MCF 10A (cell line): ENCODE measurements at places on chromosomes 5 and 9.

DNA sequence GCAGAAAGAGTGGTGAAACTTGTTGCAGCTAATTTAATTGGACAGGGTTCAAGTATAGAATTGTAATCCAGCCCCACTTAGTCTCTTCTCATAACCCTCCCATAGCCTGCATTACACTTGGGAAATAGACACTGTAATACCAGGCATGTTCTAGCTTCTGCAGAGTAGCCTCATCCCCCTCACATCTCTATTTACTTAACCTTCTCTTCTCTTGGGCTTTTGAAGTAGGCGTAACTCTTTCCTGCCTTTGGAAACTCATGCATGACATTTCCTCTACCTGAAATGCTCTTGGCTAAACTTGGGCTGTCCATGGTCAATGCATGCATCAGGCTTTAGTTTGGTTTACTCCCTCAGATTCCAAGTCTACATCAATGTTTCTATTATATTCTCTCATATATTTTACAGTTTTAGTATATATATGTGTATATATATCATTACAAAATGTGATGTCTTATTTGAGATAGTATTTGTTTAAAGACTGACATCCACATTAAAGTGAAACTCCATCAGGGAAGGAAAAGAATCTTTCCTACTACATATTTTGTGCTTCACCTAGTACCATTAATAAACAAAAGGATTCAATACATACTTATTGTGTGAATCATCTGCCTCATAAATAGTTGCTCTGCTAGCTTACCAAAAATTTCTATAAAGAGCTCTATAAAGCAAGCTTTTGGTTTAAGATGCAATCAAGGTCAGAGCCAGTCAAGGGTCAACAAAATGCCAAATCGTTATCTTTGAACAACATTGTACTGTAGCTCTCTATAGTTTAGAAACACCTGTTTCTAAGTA lies 1158.0 kb downstream of the MAT2B start:
- no peak for DNase-seq
- H3K36me3 ChIP-seq: no peaks in the 10 kb centered on the region
- H3K4me1 ChIP-seq: peaks cover 6% of the 10 kb centered on the region
- no peak overlapping the region for H3K27ac ChIP-seq
- H3K27me3 ChIP-seq: no peaks in the 10 kb centered on the region

- no peaks in the 10 kb centered on the region for H3K27me3 ChIP-seq
- no peak overlapping the region for H3K27ac ChIP-seq
- H3K4me1 ChIP-seq: no peaks in the 10 kb centered on the region
- H3K36me3 ChIP-seq: peaks cover 6% of the 10 kb centered on the region
Measured at GRCh38 chr5:91409304-91409703, 26.2 kb upstream of the ARRDC3 start.

- H3K4me1 ChIP-seq: peaks cover 16% of the 10 kb centered on the region
- peak overlapping the region; percentile 66 for H3K27ac ChIP-seq
- no peaks in the 10 kb centered on the region for H3K27me3 ChIP-seq
- peak; percentile 74 for DNase-seq
- H3K4me3 ChIP-seq: peak overlapping the region; percentile 25
- H3K36me3 ChIP-seq: no peaks in the 10 kb centered on the region
Measured at GRCh38 chr9:22158927-22159346, 149.8 kb upstream of the CDKN2B start.

DNA sequence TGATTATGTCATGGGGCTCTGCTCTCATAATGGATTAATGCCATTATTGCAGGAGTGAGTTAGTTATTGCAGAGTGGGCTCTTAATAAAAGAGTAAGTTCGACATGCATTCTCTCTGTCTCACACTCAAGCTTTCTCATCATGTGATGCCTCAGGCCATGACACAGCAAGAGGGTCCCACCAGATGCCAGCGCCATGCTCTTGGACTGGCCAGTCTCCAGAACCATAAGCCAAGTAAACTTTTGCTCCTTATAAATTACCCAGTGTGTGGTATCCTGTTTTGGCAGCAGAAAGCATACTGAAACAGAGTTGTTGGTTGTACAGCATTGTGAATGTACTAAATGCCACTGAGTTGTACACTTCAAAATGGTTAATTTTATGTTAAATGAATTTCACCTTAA lies 138.1 kb downstream of the MYO10 start:
- no peaks in the 10 kb centered on the region for H3K27me3 ChIP-seq
- no peak for DNase-seq
- H3K36me3 ChIP-seq: no peaks in the 10 kb centered on the region
- H3K27ac ChIP-seq: peak overlapping the region; percentile 7
- H3K4me1 ChIP-seq: peaks cover 6% of the 10 kb centered on the region

GRCh38 chr5:137399911-137400310 lies 99.2 kb downstream of the SPOCK1 start:
- no peak overlapping the region for H3K4me3 ChIP-seq
- DNase-seq: no peak
- H3K27ac ChIP-seq: no peak overlapping the region
- H3K4me1 ChIP-seq: peaks cover 16% of the 10 kb centered on the region
- H3K36me3 ChIP-seq: no peaks in the 10 kb centered on the region

- no peaks in the 10 kb centered on the region for H3K27me3 ChIP-seq
- H3K4me3 ChIP-seq: no peak overlapping the region
- H3K36me3 ChIP-seq: no peaks in the 10 kb centered on the region
- no peak for DNase-seq
- no peak overlapping the region for H3K27ac ChIP-seq
Measured at GRCh38 chr5:179324760-179325295, 20.4 kb downstream of the ADAMTS2 start.

GRCh38 chr9:114484215-114484853 lies 20.9 kb downstream of the WHRN start:
- H3K4me3 ChIP-seq: peak overlapping the region; percentile 38
- peaks cover 22% of the 10 kb centered on the region for H3K4me1 ChIP-seq
- H3K36me3 ChIP-seq: no peaks in the 10 kb centered on the region
- DNase-seq: no peak

DNA sequence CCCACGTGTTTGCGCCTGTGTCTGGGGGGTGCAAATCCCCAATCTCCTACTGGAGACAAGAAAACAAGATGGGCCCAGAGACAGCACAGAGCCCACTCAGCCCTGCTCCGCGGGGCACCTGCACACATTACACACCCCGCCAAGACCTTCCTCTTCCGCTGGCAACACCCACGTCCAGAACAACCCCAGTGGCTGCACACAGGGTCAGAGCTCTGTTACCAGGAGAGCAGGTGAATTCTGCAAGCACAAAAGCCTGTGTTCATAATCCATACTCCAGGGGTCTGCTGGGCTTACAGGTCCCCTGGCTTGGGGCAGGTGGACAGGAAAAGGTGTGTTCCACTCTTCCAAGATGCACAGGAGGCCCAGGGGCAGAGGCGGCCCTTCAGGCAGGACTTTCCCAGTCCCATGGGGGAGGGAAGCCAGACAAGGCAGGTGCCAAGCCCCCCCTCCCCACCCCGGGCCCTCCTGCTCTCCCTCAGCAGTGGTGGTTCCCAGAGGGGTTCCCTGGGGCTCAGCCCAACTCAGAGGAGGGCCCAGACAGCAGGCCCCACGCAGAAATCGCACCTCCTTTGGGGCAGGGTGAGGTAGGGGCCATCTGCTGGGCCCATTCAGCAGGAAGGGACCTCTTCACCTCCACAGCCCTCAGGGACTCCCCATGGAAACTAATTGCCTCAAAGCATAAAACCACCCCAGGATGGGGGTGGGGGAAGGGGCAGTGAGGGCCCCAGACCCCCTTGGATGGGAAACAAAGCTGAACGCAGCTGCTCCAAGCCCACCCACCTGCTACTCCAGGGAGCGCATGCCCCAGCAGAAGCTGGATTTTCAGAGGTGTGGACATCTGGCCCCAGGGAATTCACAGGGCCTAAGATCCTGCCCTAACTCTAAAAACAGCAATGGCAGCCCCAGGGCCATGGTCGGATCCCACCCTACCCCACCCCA lies 105.3 kb downstream of the VAV2 start:
- H3K27me3 ChIP-seq: no peaks in the 10 kb centered on the region
- H3K27ac ChIP-seq: no peak overlapping the region
- H3K4me3 ChIP-seq: no peak overlapping the region
- no peak for DNase-seq

GRCh38 chr5:179269781-179270543 lies 75.3 kb downstream of the ADAMTS2 start:
- H3K27me3 ChIP-seq: no peaks in the 10 kb centered on the region
- no peak for DNase-seq
- peaks cover 4% of the 10 kb centered on the region for H3K36me3 ChIP-seq
- no peak overlapping the region for H3K27ac ChIP-seq
- no peak overlapping the region for H3K4me3 ChIP-seq

GRCh38 chr5:155884041-155884440 lies 442.9 kb upstream of the SGCD start:
- no peak for DNase-seq
- no peaks in the 10 kb centered on the region for H3K4me1 ChIP-seq
- no peaks in the 10 kb centered on the region for H3K36me3 ChIP-seq
- H3K27ac ChIP-seq: no peak overlapping the region

- no peak overlapping the region for H3K27ac ChIP-seq
- peaks cover 72% of the 10 kb centered on the region for H3K36me3 ChIP-seq
- no peak for DNase-seq
- no peaks in the 10 kb centered on the region for H3K4me1 ChIP-seq
Measured at GRCh38 chr9:93525476-93525875, 50.9 kb upstream of the PHF2 start.

DNA sequence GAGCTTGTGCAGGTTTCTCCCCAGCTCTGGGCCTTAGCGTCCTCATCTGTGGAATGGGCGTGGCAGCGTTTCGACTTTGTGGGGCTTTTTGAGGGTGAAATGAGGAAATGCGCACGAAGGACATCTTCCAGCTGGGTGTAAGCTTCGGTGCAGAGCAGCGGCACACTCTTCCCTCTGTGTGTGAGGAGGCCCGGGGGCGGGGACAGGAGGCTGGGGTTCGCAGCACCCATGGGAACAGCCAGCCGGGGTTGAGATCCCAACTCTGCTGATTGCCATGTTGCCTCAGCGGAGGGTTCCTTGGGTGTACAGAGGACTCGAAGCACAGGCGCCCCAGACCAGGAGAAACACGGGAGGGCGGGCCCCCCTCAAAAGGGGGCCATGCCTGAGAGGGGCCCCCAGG lies 265.6 kb downstream of the NSG2 start:
- peaks cover 45% of the 10 kb centered on the region for H3K27me3 ChIP-seq
- no peaks in the 10 kb centered on the region for H3K4me1 ChIP-seq
- DNase-seq: no peak
- H3K4me3 ChIP-seq: no peak overlapping the region
- H3K36me3 ChIP-seq: no peaks in the 10 kb centered on the region
- no peak overlapping the region for H3K27ac ChIP-seq

GRCh38 chr9:2479056-2479565 lies 142.5 kb upstream of the VLDLR start:
- no peak for DNase-seq
- H3K27me3 ChIP-seq: no peaks in the 10 kb centered on the region
- no peak overlapping the region for H3K4me3 ChIP-seq
- no peak overlapping the region for H3K27ac ChIP-seq
- H3K36me3 ChIP-seq: no peaks in the 10 kb centered on the region
- H3K4me1 ChIP-seq: no peaks in the 10 kb centered on the region

DNA sequence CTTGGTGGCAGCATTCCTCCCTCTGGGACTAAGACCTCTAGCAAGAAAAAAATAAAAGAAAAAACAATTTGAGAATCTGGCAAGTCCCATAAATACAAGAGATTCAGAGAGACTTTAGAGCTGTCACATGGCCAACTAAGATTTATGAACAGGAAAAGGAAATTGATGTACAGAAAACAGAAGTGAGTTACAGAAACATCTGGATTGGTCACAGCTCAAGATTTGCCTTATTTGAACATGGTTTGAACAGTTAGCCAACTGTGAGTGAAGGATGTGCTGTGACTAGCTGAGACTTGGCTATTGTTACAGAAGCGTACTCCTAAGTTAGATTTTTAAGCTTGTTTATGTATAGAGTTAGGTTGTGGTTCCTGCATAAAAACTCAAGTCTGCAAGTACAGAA lies 340.2 kb downstream of the SLCO4C1 start:
- H3K4me3 ChIP-seq: no peak overlapping the region
- no peaks in the 10 kb centered on the region for H3K36me3 ChIP-seq
- no peak for DNase-seq
- peaks cover 35% of the 10 kb centered on the region for H3K27me3 ChIP-seq
- no peak overlapping the region for H3K27ac ChIP-seq

GRCh38 chr9:89005323-89005722 lies 14.1 kb downstream of the S1PR3 start:
- H3K27me3 ChIP-seq: no peaks in the 10 kb centered on the region
- peaks cover 5% of the 10 kb centered on the region for H3K36me3 ChIP-seq
- peaks cover 13% of the 10 kb centered on the region for H3K4me1 ChIP-seq
- H3K4me3 ChIP-seq: no peak overlapping the region
- no peak for DNase-seq

DNA sequence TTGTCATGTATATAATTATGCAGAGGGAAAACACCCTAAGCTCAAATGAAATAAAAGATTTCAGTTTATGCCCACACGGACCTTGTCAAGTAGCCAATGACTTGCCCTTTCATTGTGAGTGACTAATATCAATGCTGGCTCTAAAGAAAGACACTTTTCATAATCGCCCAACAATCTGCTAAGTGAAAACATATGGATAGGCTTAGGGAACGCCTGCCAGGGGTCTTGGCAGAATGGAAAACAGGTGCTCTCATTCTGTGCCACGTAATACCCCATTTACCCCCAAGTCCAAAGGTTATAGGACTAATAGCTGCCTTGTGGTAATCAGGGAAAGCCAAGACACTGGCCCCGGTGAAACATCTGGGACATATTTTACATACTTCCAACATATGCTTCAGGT lies 157.7 kb downstream of the SLF1 start:
- H3K27me3 ChIP-seq: no peaks in the 10 kb centered on the region
- H3K4me3 ChIP-seq: no peak overlapping the region
- H3K27ac ChIP-seq: no peak overlapping the region
- no peaks in the 10 kb centered on the region for H3K36me3 ChIP-seq

- no peaks in the 10 kb centered on the region for H3K36me3 ChIP-seq
- H3K4me1 ChIP-seq: no peaks in the 10 kb centered on the region
- H3K27me3 ChIP-seq: peaks cover 45% of the 10 kb centered on the region
- DNase-seq: no peak
- no peak overlapping the region for H3K27ac ChIP-seq
Measured at GRCh38 chr9:1989500-1989899, 25.6 kb upstream of the SMARCA2 start.

DNA sequence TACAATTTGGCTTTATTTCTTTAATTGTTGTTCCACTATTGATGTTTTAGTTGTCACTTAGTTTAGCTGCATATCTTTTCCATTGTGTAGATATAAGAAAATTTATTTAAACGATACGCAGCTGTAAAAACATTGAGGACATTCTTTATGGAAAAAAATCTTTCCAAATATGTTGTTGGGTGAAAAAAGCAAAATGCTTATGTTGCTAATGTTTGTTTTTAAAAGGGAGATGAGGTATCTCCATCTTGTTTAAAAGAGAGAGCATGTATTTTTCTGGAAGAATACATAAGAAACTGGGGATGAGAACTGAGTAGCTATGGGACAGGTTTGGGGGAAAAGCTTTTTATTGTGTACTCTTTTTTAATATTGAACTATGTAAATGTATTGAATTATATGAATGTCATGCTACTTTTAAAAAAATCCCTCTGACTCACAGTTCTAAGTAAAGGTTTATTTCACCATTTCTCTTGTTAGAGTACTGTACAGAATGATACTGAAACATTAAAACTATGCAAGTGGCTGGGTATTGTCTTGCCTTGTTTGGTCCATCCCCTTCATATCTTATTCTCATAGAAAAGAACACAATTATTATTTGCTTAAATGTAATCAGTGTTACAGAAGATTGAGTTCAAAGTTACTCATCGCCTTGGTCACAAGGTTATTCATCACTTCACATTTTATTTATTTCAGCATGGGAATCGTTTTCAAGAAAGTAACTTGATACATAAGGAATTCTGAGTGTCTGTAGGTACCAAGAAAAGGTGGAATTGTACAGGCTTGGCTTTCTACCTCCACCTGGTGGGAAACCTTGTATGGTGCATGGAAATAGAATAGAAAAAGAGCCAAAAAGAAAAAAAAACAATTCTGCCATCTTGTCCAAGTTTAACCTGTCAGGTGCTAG lies 85.8 kb downstream of the RIC1 start:
- no peaks in the 10 kb centered on the region for H3K27me3 ChIP-seq
- DNase-seq: peak; percentile 60
- peaks cover 6% of the 10 kb centered on the region for H3K4me1 ChIP-seq
